ENCODE measurements at places on chromosomes 2 and 18.

DNA sequence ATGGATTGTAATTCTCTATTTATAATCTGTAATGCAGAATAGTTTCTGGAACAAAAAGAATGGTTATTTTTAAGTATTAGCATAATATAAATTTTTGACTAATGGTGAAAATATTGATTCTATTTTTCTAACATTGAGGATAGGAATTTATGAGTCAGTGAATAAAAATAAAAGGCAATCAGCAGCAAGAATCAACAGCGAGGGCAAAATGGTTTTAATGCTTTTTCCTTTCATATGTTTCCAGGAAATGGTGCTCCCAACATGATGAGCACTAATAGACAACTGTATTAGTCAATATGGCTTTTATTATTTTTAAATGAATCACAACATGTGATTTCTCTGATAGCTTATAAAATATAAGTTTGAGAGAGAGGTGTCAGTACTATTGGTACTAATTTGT lies 90.7 kb upstream of the TFPI start:
- no peak for DNase-seq

GRCh38 chr2:213119061-213119809 lies 32.2 kb downstream of the IKZF2 start:
- DNase-seq, result no peak

- peak; percentile 88 for DNase-seq
These were observed 2.1 kb downstream of the CTDP1 start for GRCh38 chr18:79681484-79682387.

DNA sequence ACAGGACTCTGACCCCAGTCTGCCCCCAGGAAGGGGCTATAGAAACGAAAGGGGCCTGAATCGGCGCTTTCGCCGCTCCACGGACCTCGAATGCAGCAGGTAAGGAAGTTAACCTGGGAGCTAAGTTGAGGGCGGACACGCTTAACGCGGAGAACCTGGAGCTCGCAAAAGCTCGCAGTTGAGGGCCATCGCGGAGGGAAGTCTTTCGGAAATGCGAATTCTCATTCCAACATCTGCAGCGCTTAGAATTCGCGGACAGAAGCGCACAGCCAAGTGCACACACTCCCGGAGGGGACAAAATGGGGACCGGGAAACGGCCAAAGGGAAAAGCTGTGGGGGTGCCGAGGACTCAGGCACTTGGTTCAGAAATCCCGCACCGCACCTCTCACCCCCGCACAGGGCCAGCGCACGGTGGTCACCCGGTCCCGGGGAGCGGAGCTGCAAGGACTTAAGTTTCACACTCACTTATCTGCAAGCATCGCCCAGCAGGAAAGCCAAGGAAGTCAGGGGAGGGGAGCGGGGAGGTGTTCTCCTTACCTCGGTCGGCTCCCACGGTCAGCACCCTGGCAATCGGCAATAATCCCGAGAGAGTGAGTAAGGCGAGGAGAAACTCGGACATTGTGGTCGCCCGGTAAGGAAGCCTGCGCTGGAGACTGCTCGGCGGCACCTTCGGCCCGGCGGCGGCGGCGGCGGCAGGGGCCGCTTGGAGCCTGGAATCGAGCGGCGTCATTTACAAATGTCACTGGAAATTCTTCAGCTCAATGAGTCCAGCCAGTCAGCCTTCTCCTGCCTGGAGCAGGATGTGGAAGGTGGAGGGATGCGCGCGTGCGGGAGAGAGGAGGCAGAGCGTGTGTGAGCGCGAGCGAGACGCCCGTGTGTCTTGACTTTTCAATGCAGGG lies 456 bp downstream of the LRP1B start:
- no peak for DNase-seq

- no peak for DNase-seq
These were observed 3.1 kb downstream of the SLC5A7 start for GRCh38 chr2:107989445-107989844.

- peak; percentile 4 for DNase-seq
These were observed 60.1 kb downstream of the EMILIN2 start for GRCh38 chr18:2906704-2907549.

DNA sequence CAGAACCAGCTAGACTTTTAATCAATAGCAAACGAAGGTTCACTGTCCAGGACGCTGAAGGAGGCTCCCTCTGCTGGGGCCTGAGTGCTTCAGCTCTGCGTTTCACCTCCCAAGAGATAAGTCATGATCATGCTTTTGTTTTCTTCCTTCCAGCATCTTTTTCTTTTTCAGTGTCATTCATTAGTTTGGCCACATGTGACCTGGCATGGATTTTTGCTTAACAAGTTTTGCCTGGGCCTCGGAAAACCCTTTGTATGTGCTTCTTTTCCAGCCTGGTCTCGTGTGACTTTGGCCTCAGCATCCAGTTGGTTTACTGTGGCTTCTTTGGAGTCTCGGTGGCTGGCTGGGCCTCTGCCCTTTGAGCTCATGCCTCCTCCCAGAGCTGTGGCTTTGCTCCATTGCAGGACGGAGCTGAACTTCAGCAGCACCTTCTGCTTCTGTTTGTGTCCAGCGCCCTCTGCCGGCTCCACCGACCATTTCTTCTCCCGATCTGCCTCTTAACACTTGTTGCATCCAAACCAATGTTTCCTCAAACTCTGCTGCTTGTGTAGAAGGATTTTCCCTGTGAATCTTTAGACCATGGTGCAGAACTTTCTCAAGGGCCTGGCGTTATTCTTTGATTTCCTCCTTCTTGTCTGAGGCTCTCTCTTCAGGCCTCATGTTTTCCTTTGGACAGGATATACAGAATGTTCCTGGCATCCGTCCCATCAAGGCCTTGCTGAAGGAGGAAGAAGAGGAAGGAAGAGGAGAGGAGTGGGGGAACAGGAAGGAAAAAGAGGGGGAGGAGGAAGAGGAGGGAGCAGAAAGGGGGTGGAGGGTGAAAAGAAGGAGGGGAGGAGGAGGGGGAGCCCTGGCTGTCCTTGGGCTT lies 23.6 kb upstream of the HES6 start:
- DNase-seq, result peak; percentile 76

DNA sequence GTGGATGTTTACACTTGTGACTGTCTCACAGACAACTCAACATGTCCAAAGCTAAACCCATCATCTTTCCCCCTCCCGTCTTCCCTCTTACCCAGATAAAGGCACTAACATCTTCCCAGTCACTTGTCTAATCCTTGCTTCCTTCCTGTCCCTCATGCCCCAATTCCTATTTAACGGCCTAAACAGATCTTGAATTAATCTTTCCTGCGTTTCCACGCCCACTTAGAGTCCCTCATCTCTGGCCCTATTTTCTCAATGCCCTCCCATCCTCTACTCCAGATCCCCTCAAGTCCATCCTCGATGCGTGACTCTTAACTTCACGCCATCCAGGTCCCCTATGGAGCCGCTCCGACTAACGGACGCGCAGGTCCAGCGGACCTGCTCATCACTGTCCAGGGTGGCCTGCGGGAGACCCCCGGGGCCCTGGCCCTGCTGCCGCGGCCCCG lies 682 bp upstream of the SCLY start:
- peak; percentile 28 for DNase-seq

DNA sequence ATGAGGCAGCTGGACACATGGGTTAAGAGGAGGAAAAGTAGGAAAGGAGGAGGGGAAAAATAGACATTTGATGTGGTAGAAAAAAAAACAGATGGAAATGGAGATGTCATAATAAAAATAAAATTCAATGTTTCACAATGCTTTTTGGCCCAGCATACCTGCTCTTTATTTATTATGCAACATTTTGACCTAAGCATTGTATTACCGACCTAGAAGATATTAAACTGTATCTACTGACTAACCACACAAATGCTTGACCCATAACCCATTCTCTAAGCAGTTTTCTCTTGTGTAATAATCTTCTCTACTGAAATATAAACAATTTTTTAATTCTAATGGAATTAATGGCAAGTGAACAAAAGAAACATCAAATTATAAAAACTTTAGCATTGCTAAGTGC lies 362.3 kb downstream of the FBXO15 start:
- no peak for DNase-seq

DNA sequence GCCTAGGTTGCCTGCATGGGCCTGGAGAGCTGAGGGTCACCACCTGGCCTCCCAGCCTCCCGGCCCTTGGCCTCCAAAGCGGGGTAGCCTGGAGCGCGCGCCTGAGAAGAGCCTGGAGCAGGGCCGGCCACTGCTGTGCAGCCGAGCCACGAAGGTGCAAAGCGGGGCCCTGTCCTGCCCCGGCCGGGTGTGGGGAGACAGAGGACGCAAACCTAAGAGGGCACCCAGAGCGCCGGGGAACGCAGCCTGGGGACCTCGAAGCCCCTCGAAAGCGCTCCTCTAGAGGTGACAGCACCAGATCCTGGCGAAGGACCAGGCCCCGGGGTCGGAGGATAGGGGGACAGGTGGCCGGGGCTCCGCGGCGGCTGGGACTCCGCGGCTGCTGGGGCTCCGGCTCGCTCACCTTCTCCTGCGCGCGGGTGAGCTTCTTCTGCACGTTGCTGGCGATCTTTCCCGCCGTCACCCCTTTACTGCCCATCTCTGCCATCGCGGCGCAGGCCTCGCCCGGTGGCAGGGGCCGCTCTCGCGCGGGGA lies 430 bp downstream of the BIN1 start:
- DNase-seq, result no peak

DNA sequence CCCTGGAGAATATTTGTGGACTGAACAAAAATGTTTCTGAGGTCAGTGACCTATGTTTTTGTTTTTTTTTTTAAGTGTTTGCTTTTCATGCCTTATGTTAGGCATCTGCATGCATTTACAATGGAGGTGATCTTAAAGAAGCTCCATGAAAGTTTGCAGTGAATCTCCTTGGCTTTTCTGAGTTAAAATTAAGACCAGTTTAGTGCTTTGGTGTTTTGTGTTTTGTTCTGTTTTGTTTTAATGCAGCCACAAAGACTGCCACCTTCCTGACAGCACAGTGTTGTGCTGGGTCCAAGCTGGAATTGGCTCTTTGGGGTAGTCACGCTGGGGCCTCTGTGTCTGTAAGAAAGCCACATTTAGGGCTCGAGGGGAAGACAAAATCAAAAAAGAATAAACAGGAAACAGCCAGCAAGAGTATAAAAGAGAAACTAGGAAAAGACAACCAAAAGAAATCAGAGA lies 396.2 kb downstream of the ARHGAP15 start:
- DNase-seq, result no peak

- DNase-seq, result peak; percentile 42
These were observed 35.5 kb upstream of the COBLL1 start for GRCh38 chr2:164877169-164877568.

GRCh38 chr2:176096986-176097819 lies 2.4 kb upstream of the HOXD12 start:
- DNase-seq, result peak; percentile 35

- no peak for DNase-seq
These were observed 15.3 kb upstream of the ID2 start for GRCh38 chr2:8666581-8666980.

- no peak for DNase-seq
These were observed 15.8 kb downstream of the RIOK3 start for GRCh38 chr18:23468753-23469459.

- no peak for DNase-seq
These were observed 223.7 kb downstream of the ANKRD30B start for GRCh38 chr18:14971461-14972185.

DNA sequence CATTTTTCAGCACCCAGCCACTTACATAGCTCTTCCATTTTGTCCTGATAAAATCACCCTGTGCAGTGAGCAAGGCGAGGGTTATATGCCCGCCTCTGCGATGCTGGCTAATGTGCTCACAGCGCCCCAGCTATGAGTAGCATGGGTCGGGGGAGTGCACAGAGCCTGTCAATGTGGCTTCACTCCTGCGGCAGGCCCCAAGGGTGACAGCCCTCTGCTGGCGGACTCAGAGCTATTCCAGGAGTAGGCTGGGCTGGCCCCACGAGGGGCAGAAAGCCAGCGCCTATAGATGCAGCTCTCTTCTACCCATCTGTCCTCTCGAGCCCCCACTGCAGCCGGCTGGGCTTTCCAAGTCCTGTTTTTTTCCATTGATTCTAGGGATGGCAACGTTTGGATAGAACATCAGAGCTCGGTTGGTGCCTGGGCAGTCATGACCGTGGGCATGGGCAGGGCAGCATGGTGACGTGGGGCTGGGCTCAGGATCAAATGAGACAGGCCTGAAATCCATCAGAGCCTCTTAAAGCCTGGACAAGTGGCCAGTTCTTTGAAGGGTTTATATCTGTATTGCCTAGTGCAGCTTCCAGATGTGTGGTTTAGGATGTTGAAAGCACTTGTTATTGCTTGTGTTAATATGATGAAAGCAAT lies 134.7 kb downstream of the MCFD2 start:
- no peak for DNase-seq

- no peak for DNase-seq
These were observed 44.6 kb downstream of the THUMPD2 start for GRCh38 chr2:39734445-39734844.

DNA sequence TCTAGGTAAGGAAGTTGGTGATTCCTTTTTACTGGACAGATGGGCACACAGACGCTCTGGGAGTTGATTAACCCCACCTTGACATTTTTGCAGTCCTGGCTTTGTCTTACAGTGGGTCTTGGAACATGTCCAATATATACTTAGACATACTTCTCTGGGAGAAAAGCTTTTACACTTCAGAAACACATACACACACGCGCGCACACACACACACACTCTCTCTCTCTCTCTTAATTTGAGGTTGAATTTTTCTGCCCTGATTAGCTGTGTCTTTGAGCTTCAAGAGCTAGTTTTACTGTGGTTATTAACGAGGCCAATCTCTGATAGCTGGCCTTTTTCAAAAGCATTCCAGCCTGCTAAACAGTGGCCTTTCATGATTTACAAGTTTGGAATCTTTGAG lies 215.0 kb downstream of the MYCN start:
- no peak for DNase-seq

- peak; percentile 2 for DNase-seq
These were observed 72.8 kb upstream of the TMEFF2 start for GRCh38 chr2:192267484-192267883.

DNA sequence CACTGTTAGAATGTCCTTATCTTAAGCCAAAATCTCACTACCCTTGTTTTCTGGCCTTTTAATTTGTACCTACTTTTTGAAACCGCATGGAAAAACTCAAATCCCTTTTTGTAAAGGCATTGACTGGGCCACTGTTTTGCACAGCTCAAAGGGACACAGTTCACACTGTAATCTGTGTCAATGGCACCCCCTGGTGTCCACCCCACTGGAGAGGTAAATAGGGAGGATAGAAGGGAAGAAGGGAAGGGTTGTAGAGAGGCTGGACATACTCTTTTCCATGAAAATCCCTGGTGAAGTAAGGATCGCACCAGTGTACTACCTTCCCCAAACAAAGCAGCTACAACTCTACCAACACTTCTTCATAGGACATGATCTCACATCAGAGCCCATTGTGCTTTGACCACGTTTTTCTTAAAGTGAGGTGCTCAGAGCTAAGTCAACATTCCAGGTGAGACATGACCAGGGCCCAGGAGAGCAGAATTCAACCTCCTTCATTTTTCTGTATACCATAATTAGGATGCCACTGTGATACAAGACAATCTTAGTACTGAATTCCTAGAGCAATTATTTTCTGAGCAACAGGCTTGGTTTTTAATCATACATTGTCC lies 92.4 kb upstream of the RMDN2 start:
- peak; percentile 85 for DNase-seq

GRCh38 chr18:75923169-75923568 lies 495.7 kb upstream of the SMIM21 start:
- no peak for DNase-seq

DNA sequence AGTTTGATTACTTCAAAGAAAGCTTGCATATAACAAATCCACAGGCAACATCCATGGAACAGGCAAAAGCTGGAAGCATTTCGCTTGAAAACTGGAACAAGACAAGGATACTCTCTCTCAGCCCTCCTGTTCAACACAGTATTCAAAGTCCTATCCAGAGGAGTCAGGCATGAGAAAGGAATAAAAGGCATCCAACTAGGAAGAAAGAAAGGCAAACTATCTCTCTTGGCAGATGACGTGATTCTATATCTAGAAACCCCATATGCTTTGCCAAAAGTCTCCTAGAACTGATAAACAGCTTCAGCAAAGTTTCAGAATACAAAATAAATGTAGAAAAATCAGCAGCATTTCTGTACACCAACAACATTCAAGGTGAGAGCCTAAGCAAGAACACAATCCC lies 34.1 kb upstream of the MC4R start:
- DNase-seq, result no peak

All from MV-4-11 (cell line).